Prostate gland (tissue), 2 donors: ENCODE measurements at places on chromosomes 3 and 15. TPM values are rescaled to one million over a fixed set of nuclear protein-coding genes. Genes with fewer than 3 reads are reported as not detected.

PRICKLE2 gene
- total RNA-seq: 11.9 TPM

EPHA6 gene
- total RNA-seq: 3.7 TPM

CYP19A1 gene
- not detected for total RNA-seq

PPM1L gene
- total RNA-seq: 27.0 TPM

GLDN gene
- 1.4 TPM for total RNA-seq

ZNF710 gene
- total RNA-seq: 18.0 TPM

CRABP1 gene
- not detected for total RNA-seq

GASK1A gene
- total RNA-seq: 17.5 TPM

TGM4 gene
- total RNA-seq: 7.4 TPM

GRCh38 chr3:159802864-159803263 is 185.8 kb upstream of the IL12A start:
- no peak for DNase-seq

DNA sequence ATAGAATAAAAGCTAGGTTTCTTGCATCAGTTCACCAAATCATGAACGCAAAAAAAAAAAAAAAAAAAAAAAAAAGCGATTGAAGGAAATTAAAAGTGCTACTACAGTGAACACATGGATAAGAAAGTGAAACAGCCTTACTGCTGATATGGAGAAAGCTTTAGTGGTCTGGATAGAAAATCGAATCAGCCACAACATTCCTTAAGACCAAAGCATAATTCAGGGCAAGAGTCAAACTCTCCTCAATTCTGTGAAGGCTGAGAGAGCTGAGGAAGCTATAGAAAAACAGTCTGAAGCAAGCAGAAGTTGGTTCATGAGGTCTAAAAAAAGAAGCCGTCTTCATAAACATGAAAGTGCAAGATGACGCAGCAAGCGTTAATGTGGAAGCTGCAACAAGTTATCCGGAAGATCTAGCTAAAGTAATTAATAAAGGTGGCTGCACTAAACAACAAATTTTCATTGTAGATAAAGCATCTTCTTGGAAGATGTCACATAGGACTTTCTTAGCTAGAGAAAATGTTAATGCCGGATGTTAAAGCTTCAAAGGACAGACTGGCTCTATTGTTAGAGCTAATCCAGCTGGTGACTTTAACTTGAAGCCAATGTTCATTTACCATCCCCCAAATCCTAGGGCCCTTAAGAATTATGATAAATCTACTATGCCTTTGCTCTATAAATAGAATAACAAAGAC is 19.2 kb downstream of the P3H2 start:
- no peak for DNase-seq

DNA sequence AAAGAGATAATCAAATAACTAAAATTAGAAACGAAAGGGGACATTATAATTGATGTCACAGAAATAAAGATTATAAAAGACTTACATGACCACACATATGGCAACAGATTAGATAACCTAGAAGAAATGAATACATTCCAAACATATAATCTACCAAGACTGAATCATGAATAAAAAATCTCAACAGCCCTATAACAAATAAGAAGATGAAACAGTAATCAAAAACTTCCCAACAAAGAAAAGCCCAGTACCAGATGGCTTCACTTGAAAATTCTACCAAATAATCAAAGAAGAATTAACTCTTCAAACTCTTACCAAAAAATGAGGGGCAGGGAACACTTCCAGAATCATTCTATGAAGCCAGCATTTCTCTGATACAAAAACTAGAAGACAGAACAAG is 11.8 kb downstream of the TOP2B start:
- DNase-seq: no peak

DNA sequence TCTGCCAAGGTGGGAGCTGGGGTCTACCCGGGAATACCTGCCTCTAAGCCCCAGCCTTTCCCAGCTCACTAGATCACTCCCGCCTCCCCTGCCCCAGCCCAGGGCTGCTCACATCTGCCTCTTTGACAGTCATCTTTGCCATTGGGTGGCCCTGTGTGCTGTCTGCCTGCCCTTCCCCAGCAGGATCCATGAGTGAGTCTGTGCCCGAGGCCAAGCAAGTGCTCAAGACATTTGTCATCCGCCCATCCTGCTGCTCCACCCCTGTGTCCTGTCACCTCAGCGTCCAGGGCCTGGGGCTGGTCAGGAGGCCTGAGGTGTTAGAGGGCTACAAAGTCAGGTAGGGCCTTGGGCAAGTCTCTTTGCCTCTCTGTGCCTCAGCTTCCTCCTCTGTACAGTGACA is 89.4 kb downstream of the LSM3 start:
- no peak for DNase-seq

GRCh38 chr3:105867712-105868430 is 941 bp downstream of the CBLB start:
- no peak for DNase-seq

DNA sequence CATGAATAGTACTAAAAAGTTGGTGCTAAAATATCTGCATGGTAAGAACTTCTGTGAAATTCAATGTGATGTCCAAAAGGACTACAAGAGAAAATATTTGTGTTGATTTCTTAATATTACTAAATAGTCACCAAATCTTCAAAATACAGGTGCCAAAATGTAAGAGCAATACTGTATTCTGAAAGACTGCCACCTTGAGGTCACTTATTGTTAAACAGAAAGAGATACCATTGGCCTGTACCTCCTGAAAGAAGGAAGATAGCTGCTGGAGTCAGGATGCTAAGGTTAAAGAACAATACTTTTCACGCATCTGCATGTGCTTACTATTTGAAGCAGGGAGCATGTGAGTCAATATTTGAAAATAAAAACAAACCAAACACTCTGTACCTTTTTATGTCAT is 72.0 kb upstream of the LSAMP start:
- no peak for DNase-seq

GRCh38 chr15:65903296-65904073 is 34.2 kb downstream of the RAB11A start:
- DNase-seq: no peak

GRCh38 chr3:187931101-187931500 is 185.8 kb upstream of the BCL6 start:
- DNase-seq: no peak

DNA sequence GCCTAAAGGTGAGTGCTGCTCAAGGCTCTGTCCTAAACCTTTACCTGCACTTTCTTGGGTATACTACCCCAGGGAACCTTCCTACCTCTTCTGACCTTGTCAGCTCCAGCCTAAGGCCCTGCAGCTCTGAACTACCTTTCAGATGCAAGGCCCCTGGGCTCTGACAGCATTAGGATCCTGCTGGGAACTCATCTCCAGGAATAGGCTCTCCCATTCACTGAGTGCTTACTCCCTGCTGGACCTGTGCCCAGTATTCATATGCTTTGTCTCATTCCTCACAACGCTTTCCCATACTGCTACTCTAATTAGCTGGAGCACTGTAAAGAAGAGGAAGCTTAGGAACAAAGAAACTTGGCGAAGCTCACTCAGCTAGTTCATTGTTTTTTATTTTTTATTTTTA is 53.8 kb upstream of the RAB6B start:
- no peak for DNase-seq

- no peak for DNase-seq
These were observed 18.6 kb downstream of the CMTM8 start for GRCh38 chr3:32257042-32257441.

GRCh38 chr3:136630915-136631314 is 121.3 kb downstream of the STAG1 start:
- DNase-seq: no peak
